ENCODE measurements at places on chromosomes 2 and 18.

DNA sequence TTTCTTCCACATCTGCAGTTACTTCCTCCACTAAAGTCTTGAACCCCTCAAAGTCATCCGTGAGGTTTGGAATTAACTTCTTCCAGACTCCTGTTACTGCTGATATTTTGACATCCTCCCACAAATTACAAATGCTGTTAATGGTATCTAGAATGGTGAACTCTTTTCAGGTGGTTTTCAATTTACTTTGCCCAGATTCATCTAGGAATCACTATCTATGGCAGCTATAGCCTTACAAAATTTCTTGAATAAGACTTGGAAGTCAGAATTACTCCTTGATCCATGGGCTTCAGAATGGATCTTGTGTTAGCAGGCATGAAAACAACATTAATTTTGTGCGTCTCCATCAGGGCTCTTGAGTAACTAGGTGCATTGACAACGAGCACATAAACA, 19.9 kb downstream of the EPAS1 start:
- no peak for DNase-seq

DNA sequence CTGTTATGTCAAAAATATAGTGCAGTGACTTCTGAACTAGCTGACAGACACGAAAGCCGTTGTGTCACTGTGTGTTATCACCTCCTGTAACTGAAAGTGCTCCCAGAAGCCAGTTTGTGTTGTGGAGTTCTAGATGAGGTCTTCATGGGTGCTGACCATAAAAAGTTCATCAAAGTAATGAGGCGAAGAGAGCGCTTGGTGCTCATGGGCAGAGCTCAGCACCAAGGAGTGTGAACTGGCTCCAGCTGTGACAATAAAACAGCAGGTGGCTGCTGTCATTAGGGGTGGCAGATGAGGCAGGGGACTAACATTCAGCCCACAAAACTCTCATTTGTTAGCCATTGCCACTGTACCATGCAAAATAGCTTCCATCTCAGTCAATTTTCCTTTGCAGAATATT, 151.1 kb downstream of the ZNF407 start:
- DNase-seq, result no peak

DNA sequence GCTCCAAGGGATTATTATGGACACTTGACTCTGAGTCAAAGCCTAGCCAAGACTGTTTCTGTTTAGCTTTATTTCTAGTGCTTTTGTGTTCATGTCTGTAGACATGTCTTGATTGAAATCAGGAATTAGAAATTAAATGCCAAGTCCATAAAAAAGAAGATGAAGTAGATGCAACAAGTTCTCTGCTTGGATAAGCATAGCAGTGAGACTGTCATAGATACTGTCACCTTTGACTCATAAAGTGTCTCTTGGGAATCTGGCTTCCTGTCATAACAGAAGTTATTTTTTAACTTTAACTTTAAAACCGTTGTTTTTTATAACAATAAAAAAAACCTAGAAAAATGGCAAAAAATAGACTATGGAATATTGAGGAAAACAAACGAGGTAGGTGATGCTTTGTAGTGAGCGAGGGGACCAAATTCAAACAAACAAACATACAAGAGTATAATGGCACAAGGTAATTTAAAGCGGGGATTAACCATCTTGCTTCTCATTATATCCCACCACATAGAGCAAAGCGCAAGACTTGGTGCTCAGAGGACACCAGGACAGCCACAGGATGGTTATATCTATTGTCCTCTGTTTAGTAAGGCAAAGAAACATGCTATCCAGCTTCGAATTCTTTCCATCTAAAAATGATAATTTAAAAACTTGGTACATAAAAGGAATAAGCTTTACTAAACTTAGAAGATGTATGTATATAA, 64.6 kb downstream of the CD226 start:
- no peak for DNase-seq

DNA sequence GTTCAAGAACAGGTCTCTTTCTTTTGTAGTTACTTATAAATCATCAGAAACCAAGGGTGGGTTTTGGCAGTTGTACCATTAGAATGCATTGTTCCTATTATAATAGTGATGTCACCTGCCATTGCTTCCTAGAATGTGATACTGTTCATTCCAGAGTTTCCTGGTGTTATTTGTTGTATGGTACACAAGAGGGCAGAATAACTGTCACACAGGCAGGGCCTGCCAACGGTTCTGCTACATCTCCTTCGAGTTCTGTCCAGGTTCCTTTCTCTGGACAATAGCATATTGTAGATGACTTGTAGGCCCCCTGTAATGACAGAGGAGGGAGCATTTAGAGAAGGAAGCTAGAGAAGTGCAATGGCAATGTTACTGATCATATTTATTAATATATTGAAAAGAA, 98.3 kb downstream of the KLHL14 start:
- DNase-seq, result no peak

DNA sequence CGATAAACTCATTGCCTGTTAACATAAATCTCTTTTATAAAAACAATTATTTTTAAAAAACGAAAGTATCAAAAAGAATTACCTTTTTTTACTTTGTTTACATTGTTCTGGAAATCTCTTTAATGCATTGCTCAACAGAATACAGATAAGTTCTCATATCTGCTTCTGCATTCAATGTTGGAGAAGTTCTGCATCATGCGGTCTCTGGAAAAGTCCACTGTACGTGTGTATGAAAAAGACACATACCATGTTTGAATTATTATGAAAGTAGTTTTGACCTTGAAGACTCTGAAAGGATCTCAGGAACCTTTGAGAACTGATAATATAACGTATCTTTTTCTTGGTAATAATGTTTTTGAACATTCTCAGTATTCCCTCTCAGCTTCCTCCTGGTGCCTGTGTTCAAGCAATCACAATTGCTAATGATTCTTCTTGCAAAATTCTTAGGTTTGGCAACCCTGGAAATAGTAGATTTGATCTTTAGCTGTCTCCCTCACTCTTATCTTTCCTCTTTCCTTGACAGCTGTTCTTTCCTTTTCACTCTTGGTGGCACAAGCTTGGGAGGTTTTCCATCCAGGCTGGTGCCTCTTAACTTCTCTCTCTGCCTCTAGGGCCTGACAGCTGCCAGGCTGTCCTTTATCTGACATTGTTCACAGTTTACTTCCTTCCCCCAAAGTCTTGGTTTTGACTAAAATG, 12.4 kb upstream of the IL1R1 start:
- DNase-seq, result no peak

DNA sequence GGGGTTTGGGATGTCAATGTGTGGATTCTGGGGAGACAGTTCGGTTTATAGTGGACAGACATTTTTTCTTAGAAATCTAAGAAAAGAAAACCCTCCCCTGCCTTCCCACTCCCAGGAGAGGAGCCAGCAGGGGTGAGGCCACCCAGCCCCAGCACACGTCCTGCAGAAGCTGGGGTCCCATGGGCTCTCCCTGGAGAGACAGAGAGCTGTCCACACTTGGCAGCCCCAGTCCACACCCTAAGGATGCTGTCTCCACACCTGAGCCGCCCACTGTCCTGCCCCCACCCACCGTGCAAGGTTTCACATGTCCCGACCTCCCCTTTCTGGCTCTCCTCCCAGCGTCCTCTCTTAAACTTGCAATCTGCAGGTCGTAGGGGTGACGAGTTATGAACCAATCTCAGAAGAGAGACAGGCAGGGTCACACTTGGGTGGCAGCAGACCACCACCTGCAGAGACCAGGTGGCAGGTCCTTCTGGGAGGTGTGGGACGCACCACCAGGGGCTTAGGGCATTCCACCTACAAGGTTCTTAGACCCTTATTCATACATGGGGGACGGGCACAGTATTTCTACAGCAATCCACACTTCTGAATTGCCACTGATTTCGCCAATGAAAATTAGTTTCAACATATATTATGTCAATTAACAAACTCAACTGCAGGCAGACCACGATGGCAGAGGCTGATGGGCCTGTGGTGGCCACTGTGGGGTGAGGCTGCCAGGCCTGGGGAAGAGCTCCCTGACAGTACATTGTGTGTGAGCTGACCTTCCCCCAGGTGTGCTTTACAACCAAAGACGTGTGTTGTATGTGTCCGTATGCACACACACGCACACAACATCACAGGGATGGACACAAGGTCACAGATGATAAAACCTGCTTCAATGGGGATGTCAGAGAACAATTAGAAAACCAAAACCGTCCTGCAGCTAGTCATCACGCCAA, 158.5 kb downstream of the TPO start:
- DNase-seq, result no peak

GRCh38 chr2:137336067-137336466, 570.7 kb downstream of the THSD7B start:
- no peak for DNase-seq

- DNase-seq, result no peak
Measured at GRCh38 chr2:55934337-55934736, 10.8 kb upstream of the EFEMP1 start.

DNA sequence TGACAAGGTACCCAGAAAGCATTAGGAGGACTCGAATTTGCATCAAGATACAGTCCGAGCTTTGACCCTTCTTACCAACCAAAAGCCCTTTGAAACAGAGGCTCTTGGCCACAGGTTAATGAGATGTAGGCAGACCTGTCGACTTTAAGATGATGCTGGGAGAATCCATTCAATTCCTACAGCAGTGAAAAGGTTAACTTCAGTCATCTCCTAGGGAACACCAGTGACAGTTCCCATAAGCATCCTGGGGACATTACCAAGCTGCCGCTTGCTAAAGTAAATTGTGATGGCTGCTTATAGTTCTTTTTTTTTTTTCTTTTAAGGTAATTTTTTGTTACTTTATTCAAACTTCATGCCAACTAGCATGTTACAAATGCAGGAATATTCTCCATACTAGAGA, 379.3 kb downstream of the SOX11 start:
- no peak for DNase-seq

DNA sequence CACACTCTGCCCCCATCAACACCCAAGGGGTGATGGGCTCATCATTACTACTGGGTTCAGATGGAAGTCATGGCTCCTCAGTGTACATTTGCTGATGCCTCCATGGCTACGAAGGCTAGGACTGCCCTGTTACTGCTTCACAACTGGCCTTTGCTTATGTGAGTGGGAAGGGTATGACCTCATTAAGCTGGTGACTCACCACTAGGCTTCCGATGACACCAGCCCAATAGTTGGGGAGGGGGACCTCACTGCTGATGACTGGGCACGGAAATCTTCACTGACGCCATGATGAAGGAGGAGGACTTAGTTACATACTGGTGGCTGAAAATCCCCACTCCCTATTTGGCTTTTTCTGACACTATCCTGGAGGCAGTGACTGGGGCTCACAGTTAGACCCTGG, 263.2 kb downstream of the CMPK2 start:
- no peak for DNase-seq

DNA sequence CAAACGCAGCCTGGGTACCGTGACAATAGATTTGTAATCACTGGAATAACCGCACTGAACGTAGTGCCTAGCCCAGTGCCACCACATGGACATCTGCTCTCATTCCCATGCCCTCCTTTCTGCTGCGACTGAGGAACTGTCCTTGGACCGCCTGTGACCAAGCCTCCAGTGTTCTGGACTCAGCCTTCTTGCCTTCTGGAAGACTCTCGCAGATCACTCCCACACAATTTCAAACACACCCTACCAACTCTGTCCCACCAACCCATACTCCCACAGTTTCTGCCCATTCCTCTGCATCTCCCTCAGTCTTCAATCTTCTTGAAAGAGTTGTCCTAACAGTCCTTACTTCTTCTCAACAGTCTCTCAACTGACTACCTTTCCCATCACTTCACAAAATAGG, 2.1 kb downstream of the RNF149 start:
- DNase-seq, result no peak

- no peak for DNase-seq
Measured at GRCh38 chr2:165011199-165011598, 55.9 kb upstream of the SLC38A11 start.

- DNase-seq, result no peak
Measured at GRCh38 chr2:200863782-200864175, 679 bp downstream of the CLK1 start.

DNA sequence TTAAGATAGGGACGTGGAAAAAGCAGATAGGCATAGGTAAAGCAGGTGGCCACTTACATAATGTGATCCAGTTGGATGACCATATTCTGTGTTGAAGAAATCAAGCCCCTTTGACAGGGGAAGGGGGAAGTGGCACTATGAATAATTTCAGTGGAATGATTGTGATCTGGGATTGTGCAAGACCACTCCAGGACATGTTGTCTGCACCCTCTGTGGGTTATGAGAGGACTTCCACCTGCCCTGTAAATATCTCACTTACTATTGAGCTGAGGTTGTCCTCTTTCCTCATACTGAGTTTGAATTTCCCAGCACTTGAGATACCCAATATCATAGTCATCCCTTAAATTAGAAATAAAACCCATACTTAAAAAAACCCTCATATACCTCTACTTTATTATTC, 220.7 kb downstream of the IRS1 start:
- no peak for DNase-seq

DNA sequence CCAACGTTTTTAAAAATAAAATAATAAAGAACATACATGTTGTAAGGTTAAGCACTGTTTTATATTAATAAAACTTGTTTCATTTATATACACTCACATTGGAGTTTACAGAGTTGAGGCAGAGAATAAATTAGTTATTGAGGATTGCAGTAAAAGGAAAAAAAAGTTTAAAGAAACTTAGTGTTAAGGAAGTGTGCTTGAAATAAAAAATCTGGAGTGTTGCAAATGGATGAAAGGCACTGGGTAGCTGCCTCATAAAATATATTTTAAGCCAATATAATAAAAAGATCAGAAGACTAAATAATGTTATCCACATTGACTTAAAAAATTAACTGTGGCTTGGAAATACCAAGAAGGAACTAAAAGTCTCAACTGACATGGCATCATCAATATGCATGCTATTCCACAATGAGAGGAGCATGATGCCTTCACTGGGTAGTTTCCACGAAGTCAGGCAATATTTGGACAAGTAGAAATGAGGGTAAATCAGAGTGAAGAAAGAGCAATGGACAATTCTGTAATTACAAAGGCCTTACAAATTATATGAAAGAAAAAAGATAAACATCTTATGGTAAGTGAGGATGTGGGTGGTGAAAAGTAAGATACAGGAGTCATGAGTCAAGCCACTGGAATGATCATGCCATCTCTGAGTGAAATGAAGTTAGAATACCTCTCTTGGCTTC, 2.5 kb downstream of the GALNT3 start:
- DNase-seq, result no peak

GRCh38 chr2:129803032-129803431, 176.4 kb upstream of the RAB6C start:
- DNase-seq, result no peak

- DNase-seq, result no peak
Measured at GRCh38 chr2:180983468-180984242, 3.2 kb downstream of the UBE2E3 start.

DNA sequence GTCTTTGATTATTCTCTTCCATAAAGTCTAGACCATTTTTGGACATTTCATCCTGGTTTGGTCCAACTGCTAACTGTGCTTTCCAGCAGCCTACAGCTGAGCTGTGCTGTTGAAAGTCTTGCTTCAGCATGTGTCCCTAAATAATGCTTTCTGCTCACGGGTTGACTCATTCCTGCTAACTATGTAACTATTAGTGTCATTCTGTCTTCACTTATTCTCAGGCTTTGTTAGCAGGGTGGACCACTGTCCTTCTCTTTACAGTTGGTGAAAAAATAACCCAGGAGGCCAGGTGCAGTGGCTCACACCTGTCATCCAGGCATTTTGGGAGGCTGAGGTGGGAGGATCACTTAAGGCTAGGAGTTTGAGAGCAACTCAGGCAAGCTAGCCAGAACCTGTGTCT, 8.9 kb downstream of the ADAM23 start:
- no peak for DNase-seq

- no peak for DNase-seq
Measured at GRCh38 chr2:70656421-70657010, 102.9 kb upstream of the TGFA start.

All from stimulated activated CD4-positive, alpha-beta T cell treated with anti-CD3 and anti-CD28 coated beads, TNF-alpha, amount 100 ng/mL, for 4 hours (primary cell).